NB4 (cell line): ENCODE measurements at places on chromosomes 4 and X.
A peak's percentile ranks its signal among the peaks of the same experiment; 100 is the strongest.

DNA sequence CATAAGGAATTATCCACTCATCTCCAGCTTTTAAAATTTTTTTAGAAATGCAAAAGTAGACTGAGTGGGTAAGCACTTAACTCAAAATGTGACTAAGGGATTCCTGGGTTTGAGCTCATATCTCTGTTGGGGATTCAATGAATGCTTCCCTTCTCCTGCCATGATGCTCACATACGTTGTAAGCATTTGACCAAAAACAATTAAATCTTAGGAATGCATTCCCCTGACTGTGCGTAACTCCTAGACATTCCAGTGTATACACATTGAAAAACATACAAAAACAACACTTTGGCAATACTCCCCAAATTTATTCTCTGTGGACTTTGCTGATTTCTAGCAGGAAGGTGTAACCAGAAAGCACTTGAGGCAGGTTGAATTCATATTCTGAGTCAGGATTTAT lies 29.8 kb downstream of the SPANXA2 start:
- DNase-seq: no peak

- no peak for DNase-seq
Observed at GRCh38 chr4:25440478-25441030, 63.5 kb downstream of the ANAPC4 start.

- DNase-seq: no peak
Observed at GRCh38 chr4:166882221-166882620, 352.1 kb downstream of the SPOCK3 start.

GRCh38 chrX:19343085-19343534 lies 617 bp upstream of the PDHA1 start:
- DNase-seq: no peak

GRCh38 chrX:26915064-26915463 lies 548.1 kb downstream of the PPP4R3C start:
- no peak for DNase-seq

DNA sequence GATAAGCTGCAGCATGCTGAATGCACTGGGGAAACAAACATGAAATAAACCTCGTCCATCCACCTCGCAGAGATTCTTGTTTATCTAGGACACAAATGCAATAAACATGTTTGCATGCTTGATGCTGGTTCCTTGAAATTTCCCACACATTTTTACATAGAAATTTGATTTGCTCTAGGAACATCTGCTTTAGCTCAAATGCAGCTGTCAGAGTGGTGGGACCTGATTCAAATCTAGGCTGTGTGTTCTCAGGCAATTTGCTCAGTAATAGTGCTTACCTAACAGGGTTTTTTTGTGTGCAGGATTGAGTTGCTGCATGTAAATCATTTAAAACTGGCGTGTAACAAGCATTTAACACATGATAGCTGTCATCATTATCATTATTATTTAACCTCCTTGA lies 293.1 kb downstream of the QDPR start:
- no peak for DNase-seq

- DNase-seq: no peak
Observed at GRCh38 chr4:56240554-56241174, 146.6 kb downstream of the AASDH start.

- no peak for DNase-seq
Observed at GRCh38 chr4:184399512-184399908, 74.8 kb downstream of the IRF2 start.

- DNase-seq: no peak
Observed at GRCh38 chr4:140047786-140048185, 106.2 kb downstream of the MAML3 start.

DNA sequence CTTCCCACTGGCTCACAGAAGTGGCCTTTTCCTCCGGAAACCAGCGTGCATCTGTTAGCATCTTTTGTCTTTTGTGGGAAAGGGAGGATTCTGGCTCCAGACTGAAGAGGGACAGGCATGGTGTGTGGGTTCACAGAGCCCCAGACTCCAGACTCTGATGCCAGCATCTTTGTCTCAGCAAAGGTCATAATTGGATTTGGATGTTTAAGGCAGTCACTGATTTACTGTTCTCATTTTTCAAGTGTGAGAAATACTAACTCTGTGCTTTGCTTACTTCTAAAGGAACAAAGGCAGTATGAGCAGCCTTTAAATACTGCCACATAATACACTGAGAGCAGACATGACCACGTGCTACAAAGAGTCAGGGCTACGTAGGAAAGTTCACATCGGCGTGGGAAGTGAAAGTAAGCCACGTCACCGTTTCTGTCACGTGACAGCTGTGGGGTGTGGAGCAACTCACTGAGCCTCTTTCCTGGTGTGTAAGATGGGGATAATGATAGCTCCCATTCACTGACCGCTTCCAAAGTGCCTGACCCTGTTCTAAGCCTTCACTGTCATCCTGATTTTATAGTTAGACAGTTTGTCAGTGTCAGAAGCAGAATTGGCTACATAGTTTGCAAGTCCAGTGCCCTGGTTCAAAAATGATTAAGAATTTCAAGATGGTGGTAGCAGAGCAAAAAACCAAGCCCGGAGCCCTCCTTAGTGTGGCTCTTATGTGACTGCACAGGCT lies 24.8 kb upstream of the TMSB4X start:
- peak; percentile 83 for DNase-seq

DNA sequence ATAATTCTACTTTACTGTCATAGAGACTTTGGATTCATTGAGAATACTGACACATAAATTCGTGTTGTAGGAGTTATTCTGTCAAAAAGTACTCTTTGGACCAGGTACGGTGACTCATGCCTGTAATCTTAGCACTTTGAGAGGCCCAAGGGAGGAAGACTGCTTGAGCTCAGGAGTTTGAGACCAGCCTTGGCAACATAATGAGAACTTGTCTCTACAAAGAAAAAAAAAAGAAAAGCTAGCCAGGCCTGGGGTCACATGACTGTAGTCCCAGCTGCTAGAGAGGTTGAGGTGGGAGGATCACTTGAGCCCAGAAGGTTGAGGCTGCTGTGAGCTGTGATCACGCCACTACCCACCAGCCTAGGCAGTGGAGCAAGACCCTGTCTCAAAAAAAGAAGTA lies 54.9 kb downstream of the WDR19 start:
- DNase-seq: peak; percentile 8

DNA sequence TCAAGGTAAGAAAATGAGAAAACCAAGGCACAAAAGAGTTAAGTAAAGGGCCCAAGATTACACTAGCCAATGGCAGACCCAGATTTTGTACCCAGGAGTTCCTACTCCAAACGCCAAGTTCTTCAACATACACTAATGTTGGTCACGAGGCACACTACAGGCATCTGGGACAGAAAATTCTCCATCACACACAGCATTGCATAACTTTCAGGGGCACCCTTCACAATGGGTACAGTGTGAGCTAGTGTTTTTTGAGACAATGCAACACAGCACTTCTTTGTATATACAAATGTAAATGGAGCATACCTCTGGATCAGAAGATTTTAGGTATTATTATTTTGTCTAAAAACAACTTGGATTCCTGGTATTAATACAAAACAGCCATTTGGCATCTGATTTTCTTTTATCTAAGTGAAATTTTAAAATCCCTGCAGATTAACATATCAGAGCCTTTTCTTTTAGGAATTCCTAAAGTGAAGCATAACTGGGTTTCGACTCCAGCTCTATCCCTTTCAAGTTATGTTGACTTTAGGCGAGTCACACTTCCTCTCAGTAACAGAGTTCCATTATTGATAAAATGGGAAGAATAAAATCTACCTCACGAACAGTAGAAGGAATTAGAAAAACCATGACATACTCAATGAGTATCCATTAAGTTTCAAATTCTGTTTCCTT lies 41.1 kb downstream of the ADGRA3 start:
- no peak for DNase-seq

- DNase-seq: no peak
Observed at GRCh38 chr4:138062929-138063328, 179.2 kb downstream of the SLC7A11 start.

- no peak for DNase-seq
Observed at GRCh38 chr4:10185518-10186227, 69.1 kb upstream of the WDR1 start.

DNA sequence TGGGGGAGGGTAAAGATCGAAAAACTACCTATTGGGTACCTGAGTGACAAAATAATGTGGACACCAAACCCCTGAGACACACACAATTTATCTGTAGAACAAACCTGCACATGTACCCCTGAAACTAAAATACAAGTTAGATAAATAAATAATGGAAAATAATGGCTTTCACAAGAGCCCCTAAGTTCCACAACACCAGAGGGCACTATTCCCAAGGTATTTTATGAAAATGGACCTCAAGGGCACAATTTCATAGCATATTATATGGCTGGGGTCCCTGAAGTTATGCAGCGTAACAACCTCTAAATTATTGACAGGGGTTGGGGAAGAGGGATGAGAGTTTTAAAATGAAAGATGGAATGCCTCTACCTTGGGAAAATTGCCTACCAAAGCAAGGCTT lies 81.3 kb upstream of the TMEM33 start:
- peak; percentile 43 for DNase-seq

GRCh38 chr4:102825261-102826091 lies 1.9 kb downstream of the UBE2D3 start:
- DNase-seq: peak; percentile 81

DNA sequence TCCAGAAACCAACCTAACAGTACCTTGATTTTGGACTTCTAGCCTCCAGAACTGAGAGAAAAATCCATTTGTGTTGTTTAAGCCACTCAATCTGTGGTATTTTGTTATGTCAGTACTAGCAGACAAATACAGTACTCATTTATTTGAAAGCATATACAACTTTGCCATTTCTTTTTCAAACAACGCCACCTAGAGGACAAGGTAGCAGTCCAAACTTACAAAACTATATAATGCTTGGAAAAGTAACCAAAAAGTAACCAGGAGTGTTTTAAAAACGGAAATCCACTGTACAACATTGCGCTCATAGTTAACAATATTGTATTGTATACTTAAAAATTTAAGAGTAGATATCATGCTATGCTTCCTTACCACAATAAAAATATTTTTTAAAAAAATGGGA lies 37.0 kb upstream of the FGF13 start:
- peak; percentile 28 for DNase-seq

GRCh38 chrX:97797076-97797475 lies 913.4 kb downstream of the RPA4 start:
- DNase-seq: no peak

- DNase-seq: no peak
Observed at GRCh38 chr4:103024996-103025395, 5.5 kb upstream of the SLC9B1 start.

- DNase-seq: no peak
Observed at GRCh38 chrX:38943120-38943519, 141.9 kb downstream of the MID1IP1 start.

DNA sequence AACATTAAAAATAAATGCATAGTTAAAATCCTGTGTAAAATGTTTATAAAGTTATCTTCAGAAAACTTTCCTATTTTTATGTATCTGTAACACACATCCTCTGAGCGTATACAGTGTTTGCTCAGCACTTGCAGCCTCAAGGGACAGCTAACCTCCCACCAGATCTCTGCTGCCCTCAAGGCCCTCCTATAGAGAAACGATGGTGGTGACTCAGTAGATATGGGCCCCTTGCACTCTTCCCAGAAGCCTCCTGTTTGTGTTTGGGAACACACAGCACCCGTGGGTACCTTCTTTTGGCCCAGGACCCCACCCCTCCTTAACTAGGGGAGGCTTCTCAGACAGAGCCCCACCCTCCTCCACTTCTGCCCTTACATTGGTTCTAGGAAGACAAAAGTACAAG lies 26.7 kb downstream of the PJA1 start:
- DNase-seq: peak; percentile 71

DNA sequence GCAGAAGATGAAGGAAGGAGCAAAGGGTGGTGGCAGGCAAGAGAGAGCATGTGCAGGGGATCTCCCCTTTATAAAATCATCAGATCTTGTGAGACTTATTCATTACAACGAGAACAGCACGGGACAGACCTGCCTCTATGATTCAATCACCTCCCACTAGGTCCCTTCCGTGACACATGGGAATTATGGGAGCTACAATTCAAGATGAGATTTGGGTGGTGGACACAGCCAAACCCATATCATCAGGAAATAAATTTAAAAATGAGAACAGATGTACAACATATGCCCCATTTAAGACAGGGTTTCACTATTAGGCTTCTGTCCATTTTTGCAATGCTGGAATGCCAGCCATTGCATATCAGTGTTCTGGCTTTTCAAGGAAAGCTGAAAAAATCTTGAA lies 346.7 kb upstream of the SLIT2 start:
- DNase-seq: no peak

GRCh38 chrX:113260474-113260873 lies 419.8 kb upstream of the AMOT start:
- DNase-seq: peak; percentile 27

- DNase-seq: peak; percentile 9
Observed at GRCh38 chr4:152385551-152385950, 150.3 kb downstream of the FBXW7 start.

DNA sequence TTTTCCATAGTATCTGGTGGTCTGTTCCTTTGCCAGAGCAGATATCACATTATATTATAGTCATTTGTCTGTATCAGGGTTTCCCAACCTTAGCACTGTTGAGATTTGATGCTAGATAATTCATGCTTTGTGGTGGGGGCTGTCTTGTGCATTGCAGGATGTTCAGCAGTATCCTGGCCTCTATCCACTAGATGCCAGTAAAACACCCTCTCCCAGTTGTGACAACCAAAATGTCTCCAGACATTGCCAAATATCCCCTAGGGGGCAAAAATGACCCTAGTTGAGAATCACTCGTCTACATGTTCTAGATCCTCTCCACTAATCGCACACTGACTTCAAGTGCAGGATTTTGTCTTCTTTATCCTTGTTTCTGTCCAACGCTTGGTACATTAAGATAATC lies 160.8 kb downstream of the FANCB start:
- peak; percentile 2 for DNase-seq

GRCh38 chr4:20474119-20474518 lies 222.4 kb downstream of the SLIT2 start:
- DNase-seq: peak; percentile 23

DNA sequence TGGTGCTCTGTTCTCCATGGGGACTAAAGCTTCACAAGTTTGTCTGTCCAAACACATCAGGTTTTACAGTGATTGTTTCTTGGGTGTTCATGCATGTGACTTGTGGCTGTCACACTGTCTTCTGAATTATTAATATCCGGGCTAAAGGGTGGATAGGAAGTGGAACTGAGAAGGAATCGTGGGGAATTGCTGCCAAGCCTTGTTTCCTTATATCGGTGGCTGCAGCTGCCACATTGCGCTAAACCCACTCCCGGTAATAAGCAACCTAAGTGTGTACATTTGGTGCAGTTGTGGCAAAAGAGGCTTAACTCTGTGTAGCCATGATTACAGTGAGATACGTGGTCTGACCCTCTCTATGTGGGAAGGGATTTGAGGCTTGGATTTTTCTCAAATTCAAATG lies 30.7 kb downstream of the SEPTIN11 start:
- no peak for DNase-seq

- no peak for DNase-seq
Observed at GRCh38 chr4:175092114-175092513, 174.0 kb downstream of the ADAM29 start.

- peak; percentile 75 for DNase-seq
Observed at GRCh38 chr4:113845138-113845537, 83.6 kb upstream of the CAMK2D start.

- no peak for DNase-seq
Observed at GRCh38 chr4:10384974-10385373, 72.3 kb downstream of the ZNF518B start.

GRCh38 chr4:80322716-80323115 lies 12.8 kb upstream of the CFAP299 start:
- DNase-seq: peak; percentile 22
